ENCODE measurements at places on chromosomes 1 and 21.

GRCh38 chr1:55285834-55286233, 70.7 kb upstream of the USP24 start:
- DNase-seq = no peak

GRCh38 chr1:100736324-100736723, 16.8 kb downstream of the VCAM1 start:
- DNase-seq = no peak

DNA sequence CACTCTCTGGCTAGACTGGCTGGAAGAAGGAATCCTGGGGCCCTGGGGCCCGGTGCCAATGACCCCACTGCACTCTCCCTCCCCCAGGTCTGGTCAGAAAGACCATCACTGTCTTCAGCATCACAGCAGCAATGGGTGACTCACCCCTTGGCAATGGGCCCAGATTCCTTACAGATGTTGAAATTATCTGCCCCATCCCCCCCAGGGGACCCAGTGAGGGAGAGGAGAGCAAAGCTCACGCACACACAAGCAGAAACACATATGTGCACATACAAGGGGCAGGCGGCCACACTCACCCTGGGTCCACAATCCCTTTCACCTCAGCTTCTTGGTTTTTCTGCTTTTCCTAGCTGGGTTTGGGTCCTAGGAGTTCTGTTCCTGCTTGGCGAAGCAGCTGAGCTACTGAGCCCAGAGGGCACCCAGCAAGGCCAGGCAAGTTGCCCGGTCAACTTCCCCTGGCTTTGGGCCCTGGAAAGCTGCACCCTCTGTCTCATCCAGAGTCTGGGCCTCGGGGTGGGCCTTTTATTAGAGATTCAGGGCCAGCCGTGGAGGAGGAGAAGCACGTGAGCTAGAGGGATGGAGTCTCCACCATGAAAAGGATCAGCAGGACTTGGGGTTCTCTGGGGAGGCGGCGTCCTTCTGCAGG, 2.6 kb downstream of the COL16A1 start:
- DNase-seq = peak; percentile 84

DNA sequence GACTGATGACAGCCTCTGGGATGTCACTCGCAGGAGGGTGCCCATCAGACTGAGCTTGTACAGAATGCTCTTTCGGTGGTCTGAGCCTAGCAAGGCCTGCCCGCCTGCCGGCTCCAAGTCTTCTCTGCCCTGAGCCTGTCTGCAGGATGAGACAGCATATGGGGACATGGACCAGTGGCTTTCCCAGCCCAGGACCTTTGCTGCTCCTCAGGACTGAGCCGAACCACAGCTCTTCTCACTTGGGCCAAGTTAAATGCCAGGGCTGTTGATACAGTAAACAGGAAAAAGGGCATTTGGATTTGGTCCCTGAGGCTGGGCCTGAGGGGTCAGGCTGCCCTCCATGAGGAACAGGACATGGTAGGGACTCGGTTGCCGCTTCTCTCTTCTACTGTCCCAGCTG, 64.3 kb upstream of the EPS8L3 start:
- DNase-seq = no peak

DNA sequence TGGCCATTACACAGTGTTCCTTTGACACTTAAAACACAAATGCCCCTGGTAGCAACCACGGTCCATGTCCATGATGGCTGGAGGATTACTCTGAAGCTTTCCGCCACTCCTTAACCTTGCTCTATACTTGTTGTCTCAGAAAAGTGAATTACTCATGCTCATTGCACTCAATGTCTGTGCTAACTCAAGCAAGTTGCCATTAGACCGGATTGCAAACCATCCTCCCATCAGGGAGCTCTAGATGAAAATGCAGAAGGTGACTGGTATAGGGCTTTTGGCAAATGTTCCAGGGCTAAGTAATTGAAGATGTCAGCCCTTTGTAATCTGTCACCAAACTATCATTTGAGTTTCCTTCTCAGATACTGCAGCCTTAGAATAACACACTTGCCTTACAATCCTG, 1288.3 kb upstream of the B3GALT2 start:
- DNase-seq = no peak

- no peak for DNase-seq
Observed at GRCh38 chr1:184802354-184803179, 47.9 kb upstream of the EDEM3 start.

GRCh38 chr1:245942856-245943255, 564.2 kb downstream of the SMYD3 start:
- DNase-seq = no peak

- no peak for DNase-seq
Observed at GRCh38 chr21:20779321-20779720, 218.9 kb upstream of the NCAM2 start.

DNA sequence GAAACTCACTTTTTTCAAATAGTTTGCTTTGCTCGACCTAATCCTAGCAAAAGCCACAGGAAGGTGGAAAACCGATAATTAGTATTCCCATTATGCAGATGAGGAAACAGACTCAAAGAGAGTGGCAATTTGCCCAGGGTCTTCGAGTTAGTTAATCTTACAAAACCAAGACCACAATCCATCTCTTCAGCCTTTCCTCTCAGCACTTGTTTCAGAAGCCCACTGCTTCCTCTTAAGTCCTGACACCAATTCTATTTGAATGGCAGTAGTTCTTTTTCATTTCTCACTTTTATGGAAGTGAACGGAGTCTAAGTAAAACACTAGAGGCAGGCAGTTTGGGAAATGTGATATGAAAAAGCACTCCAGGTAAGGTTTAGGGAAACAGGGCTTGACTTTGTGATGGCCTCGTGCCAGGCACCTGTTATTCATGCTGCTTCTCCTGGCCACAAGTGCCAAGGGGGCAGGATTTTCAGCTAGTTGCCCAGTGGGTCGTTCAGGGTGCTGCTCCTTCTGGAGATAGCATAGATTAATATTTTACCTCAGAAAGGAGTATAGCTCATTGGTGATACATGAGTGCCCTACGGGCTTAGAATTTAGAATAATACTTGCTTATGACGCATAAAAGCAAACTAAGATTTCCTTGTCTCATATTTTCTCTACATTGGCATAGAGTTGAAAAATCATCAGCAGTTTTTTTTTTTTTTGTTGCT, 76.6 kb upstream of the NRIP1 start:
- no peak for DNase-seq

- no peak for DNase-seq
Observed at GRCh38 chr1:53339736-53340635, 12.1 kb upstream of the LRP8 start.

GRCh38 chr1:6008084-6008415, 15.8 kb upstream of the NPHP4 start:
- no peak for DNase-seq

DNA sequence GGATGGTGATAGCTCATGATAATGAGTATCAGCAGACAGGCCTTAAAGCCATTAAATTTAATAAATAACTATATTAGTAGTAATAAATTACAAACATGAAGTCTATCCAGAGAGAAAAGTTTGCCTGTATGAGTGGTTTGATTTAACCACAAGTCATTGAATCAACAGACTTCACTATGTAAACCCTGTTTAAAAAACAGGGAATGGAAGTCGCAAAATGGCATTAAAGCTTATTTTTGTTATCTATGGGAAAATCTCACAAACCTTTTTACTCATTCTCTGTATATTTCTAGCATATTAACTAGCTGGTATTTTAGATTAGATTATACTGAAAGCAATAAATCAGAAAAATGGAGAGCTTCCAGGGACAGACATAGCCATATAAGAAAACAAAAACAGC, 45.3 kb downstream of the SASS6 start:
- no peak for DNase-seq

GRCh38 chr1:214568328-214568727, 16.9 kb upstream of the PTPN14 start:
- DNase-seq = no peak

- DNase-seq = no peak
Observed at GRCh38 chr1:87594736-87595383, 266.2 kb downstream of the LMO4 start.

- no peak for DNase-seq
Observed at GRCh38 chr1:153942766-153943549, 3.6 kb downstream of the DENND4B start.

DNA sequence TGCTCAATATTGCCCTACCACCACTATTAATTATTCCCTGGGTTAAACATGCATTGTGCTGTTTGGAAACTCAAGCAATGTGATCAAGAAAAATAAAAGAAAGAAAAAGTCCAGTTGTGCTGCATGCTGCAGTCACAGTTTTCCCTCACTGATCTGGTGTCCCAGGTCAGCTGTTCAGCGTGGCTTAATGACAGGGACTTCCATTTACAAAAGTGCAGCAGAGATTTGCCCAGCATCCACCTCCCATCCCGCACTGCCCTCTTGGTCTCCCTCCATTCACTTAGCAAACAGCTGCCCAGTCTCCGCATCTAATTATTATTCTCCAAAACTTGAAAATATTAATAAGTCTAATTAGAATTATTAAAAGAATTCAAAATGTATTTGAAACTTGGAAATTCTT, 2.0 kb upstream of the OR2T4 start:
- no peak for DNase-seq

- DNase-seq = no peak
Observed at GRCh38 chr1:67815303-67816094, 17.8 kb downstream of the GNG12 start.

DNA sequence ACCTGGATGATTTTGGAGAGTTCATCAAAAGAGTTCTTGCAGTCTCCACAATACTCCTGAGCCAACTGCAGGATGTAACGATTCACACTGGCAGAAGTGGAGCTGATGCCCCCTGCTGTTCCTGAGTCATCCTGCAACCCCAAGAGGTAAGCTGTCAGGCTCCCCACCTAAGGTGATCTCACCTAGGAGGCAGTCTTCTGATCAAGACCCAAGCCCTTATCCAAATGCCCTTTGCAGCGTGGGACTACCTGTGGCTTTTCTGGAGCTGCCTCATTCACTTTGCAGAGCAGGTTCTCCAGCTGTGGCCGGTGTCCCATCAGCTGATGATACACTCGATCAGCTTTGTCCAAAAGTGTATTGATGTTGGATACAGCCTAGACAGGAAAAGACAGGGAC, 96.4 kb downstream of the UBR4 start:
- peak; percentile 86 for DNase-seq

DNA sequence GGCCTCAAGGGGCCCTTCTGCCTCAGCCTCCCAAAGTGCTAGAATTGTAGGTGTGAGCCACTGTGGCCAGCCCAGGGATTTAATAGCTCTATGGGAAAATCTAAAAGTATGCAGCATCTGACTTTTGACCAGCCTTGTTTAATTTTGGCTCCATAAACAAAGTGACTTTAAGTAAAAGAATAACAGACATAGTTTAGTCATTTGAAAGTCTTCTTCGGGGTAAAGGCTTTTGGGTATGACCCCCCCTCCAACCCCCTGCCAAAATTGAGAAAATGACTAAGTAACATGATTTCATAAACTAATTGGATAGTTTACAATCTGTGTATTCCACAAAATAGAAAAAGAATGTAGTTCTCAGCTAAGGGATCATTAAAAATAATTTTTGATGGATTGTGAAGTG, 17.0 kb downstream of the GPBP1L1 start:
- DNase-seq = no peak

GRCh38 chr21:34560609-34561008, 48.6 kb upstream of the KCNE1 start:
- DNase-seq = no peak

Data from mesendoderm (in vitro differentiated cells).